Stimulated activated CD8-positive, alpha-beta memory T cell treated with anti-CD3 and anti-CD28 coated beads, Interleukin-4, amount 100 ng/mL, for 1 hour (primary cell): ENCODE measurements at places on chromosomes 7 and 10.

DNA sequence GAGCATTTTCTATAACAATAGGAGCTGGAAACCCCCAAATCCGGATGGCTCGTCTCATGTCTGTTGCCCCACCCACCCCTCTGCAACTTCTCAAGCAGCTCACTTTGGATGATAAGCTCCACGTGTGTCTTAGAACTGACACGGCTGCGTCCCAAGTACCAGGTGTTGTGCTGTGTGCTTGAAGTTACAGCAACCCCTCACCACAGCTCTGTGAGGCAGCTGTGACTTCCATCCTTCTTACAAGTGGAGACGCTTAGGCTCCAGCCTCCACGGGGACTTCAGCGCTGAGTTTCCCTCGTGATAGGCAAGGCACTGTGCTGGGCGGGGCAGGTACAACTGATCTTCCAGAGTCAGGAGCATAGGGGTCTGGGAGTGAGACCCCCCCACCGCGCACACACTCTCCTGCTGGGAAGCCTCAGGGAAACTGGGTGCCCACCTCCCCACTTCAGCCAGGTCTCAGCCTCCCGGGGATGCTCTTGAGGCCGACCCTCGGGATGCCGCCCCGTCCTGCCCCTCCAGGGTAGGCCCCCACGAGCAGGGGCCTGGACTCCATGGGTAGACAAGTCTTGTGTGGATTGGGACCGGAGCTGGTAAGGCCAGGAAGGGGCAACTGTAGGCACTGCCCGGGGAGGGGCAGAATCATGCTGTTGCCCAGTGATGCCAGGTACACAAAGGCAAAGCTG lies 31.4 kb downstream of the EN2 start:
- DNase-seq: no peak

- no peak for DNase-seq
Measured at GRCh38 chr7:26910221-26910620, 45.8 kb upstream of the SKAP2 start.

- DNase-seq: no peak
Measured at GRCh38 chr7:26949319-26949718, 84.9 kb upstream of the SKAP2 start.

DNA sequence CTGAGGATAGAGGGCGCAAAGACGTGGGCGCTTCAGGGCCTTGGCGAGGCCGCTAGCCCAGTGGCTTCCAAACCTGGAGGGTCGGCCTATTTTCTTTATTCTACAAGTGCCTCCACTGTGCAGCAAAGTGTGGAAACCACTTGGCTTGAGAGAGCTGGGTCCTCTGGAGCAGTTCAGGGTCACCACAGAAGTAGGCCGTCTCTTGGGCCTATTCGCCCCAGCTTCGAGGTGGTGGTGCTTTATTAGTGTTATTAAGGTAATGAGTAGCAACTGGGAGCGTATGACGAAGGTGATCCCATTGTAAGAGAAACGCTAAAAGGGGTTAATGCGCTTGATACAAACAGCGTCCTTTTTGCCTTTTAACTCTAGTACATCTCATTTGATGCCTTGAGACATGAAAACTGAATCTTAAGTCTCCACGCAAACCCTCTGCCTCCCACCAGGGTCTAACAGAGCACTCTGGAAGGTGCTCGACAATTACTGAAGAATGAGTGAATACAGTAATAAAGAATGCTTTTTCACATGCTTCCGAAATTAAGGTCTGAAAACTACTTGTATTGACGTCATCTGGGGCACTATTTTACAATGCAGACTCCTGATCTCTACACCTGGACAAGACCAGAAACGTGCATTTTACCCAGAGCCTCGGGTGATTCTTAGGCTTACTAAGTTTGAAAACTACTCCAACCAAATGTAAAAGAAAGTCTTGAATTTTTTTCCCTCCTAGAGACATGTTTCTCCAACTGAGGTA lies 647 bp upstream of the GSAP start:
- no peak for DNase-seq

GRCh38 chr7:75892634-75893272 lies 13.9 kb downstream of the RHBDD2 start:
- no peak for DNase-seq

DNA sequence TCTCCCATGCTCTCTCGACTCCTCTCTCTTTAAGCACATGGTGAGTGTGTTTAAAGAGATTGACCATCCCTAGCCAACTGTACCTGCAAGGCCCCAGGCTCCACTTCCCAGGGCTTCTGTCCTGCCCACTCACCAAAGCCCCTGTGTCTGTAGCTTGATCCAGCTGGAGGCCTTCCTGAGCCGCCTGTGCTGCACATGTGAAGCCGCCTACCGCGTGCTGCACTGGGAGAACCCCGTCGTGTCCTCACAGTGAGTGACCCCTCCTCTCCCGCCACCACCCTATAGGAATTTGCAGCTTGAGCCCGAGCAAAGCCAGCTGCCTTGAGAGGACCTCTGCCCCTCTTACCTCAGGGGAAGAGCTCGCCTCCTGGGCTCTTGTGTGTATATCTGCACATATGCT lies 11.2 kb downstream of the ZFYVE27 start:
- DNase-seq: no peak

DNA sequence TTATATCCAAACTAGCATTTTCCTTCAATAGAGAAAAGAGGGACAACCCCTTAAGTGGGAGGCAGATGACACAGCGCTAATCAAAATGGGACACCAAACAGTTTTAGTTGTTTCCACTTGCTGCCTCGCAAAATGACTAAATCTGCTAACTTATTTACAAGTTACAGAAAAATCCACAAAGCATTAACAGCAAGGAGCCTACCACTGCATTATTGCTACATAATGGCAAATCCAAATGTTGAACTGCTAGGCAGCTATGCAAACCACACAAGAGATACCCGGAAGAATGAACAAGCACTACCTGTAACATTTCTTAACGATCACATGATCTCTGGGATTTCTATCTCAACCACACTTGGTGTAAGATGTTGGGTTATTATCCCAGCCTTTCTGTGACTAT lies 96.7 kb downstream of the SFMBT2 start:
- DNase-seq: no peak

DNA sequence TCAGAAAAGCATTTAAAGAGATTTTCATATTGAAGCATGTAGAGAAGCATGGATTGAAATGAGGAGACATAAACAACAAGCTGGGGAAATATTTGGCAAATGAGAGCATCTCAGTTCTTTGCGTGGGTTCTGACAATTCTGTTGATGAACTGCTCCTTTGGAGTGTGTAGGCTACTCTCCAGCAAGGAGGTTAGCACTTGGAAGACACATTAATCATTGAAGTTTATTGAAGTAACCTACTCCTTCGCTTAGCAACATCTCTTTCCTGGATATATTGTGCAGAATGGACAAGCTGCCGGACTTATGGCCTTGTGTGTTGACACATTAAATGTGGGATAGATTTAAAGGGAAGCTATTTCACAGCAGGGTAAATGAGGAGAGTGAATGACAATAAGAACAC lies 354.5 kb upstream of the VWC2 start:
- no peak for DNase-seq

DNA sequence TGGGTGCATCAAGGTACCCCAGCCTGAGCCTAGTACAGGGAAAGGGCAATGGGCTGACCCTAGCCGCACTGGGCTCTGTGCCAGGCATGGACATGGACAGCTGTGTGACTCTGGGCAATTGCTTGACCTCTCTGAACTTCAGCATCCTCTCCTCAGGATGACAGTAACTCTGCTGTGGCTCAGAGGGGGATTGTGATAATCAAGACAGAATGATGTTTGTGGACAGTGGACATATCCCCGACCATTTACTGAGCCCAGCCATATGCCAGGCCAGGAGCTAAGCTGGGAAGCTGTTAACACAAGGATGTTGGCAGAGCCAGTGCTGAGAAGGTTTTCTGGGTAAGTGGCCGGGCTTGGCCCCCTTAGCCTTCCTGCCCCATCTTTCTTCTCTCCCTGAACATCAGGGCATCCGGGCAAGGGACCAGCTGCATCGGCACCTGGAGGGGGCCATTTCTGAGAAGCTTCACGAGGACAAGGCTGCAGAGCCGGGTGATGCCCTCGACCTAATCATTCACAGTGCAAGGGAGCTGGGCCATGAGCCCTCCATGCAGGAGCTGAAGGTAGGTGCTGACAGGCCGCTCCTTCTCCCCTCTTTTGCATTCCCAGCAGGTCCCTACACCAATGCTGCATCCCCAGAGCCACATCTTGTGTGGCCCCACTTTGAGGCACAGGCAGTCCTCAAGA lies 3.5 kb downstream of the CYP26C1 start:
- DNase-seq: no peak

- DNase-seq: no peak
Measured at GRCh38 chr7:133602291-133602690, 349.4 kb downstream of the EXOC4 start.

DNA sequence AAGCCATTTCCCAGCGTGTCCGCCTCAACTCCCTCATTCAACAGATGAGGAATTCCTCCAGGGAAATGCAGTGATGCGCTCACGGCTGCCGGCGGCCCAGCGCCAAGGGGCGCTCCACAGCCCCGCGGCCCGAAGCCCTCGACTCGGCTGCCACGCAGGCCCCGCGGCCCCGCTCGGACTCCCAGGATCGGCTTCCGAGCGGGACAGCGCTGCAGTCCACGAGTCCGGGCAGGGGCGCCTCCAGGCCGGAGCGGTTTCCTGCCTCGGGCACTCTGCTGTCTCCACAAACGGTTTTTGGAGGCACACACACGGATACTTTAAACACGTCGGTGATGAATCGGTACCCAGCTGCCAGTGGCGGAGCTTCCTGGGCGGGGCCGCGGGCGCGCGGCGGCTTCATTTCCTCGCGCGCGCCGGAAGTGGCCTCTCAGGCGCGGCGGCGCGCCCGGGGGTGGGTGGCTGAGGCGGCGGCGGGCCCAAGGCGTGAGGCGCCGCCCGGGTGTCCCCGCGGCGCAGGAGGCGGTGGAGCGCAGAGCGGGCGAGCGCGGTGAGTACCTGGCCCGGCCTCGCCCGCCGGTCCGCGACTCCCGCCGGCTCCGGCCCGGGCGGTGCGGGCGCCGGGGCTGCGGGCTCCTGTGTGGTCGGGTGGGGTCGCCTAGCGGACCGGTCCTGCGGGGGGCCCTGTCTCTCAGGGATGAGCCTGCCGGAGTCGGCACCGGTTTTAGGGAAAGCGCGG lies at the start of gene CSGALNACT2:
TSS of gene CSGALNACT2 (plus strand) at position 425 of the 736 bp plus-strand sequence. CDS start 16,705 bp downstream, outside the sequence.
- peak; percentile 75 for DNase-seq
